ENCODE measurements at places on chromosomes 12 and 14. TPM values are rescaled to one million over a fixed set of nuclear protein-coding genes. Genes with fewer than 3 reads are reported as not detected.

The FKBP11 gene
- 8.3 TPM for total RNA-seq

The DCN gene
- total RNA-seq: 137 TPM

GRCh38 chr12:109726106-109726497 is 12.5 kb downstream of the FAM222A start:
- DNase-seq: no peak

GRCh38 chr12:99311373-99311772 is 336.2 kb upstream of the GARIN6 start:
- no peak for DNase-seq
